G401 (cell line): ENCODE measurements at places on chromosomes 16 and 17. TPM values are rescaled to one million over a fixed set of nuclear protein-coding genes. Genes with fewer than 3 reads are reported as not detected.

WIPF2 gene
- total RNA-seq, result 4.6 and 9.7 TPM in 2 replicates

GRCh38 chr17:8954339-8954738 is 11.2 kb downstream of the PIK3R5 start:
- DNase-seq, result no peak

TMC7 gene
- 1.2 and 2.4 TPM in 2 replicates for total RNA-seq

DNA sequence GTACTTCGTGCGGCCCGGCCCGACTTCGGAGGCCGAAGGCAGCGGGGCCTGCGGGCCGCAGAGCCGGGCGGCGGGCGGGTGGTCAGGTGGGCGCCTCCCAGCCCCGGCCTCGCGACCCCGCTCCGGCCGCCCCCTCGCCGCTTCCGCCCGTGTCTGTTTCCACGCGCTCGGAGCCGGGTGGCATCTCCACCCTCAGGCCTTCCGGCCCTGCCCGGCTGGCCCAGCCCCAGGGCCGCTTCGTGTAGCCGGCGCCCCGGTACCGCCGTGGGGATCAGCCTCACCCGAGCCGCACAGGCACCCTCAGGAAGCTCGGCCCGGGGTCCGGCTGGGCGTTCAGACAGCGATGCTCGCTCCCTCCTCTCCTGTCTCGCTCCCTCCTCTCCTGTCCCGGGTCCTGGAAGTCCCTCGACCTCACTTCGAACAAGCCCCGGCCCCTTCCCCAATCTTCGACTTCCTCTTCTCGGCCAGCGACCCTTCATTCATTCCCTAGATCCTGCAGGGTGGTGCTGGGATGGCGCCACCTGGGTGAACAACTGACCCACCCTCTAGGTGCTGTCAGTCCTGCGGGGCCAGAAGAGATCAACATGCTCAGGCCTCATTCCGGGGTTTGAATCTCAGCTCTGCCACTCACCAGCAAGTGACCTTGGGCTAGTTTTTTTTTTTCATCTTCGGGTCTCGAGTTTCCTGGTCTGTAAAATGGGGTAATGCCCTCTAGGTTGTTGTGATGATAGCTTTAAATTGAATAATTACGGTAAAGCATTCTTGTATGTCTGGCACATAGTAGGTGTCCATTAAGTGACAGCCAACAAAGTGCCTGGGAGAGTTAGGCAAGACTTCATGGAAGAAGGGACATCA is 610 bp downstream of the VPS4A start:
- no peak for DNase-seq

GRCh38 chr16:88967830-88968588 is 9.0 kb downstream of the CBFA2T3 start:
- DNase-seq, result no peak
